ENCODE measurements at places on chromosomes 2 and 18.

DNA sequence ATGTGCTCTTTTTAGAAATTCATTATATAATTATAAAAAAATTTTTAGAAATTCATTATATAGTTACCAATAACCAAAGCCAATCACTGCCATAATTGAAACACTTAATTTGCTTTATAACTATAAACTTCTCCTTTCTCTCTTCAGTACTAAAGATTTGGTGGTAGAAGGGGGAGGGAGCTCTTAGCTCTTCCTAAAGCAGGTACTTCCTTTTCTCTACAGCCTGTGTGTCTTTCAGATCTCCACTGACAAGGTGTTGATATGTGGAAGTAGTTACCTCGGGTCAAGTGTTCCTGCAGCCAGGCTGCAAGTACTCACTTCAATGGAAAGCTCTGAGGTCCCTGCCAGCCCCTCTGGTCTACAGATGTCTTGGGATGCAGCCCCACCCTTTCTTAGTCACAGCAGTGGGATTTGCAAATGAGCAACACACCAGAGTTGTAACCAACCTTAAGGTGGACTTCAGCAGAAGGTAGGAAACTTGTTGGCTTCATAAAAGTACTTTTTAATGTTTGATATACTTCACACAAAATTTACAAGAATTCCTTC, 690.0 kb downstream of the ARHGAP15 start:
- no peak for DNase-seq

DNA sequence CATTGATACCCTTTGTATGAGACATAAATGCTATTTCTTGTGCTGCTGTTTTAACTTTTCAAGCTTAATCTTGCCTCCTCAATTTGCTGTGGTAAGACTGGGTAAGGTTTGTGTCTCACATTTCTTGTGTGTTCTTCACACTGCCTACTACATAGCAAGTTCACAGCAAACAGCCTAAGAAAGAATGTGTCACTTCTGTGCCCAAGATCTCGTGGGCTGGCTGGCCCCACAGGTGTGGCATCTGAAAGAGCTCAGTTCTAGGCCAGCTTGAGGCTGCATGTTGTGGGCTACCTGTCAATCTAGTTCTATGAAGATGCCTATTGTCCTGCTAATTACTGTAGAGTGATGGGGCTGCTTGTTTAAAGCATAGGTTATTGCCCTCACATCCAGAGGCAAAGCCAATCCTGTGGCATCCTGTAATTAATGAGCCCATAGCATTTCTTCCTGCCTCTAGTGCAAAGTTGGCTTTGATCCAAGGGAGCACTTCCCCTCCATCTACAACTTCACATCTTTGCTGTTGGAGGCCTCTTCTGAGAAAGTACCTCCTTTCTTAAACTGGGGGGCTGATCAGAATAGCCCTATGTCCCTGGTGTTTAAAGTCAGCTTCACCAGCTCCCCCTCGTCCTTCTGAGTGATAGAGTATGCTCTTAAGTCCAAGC, 40.9 kb upstream of the ASPRV1 start:
- no peak for DNase-seq

GRCh38 chr2:234451242-234451641, 45.6 kb downstream of the ARL4C start:
- no peak for DNase-seq

DNA sequence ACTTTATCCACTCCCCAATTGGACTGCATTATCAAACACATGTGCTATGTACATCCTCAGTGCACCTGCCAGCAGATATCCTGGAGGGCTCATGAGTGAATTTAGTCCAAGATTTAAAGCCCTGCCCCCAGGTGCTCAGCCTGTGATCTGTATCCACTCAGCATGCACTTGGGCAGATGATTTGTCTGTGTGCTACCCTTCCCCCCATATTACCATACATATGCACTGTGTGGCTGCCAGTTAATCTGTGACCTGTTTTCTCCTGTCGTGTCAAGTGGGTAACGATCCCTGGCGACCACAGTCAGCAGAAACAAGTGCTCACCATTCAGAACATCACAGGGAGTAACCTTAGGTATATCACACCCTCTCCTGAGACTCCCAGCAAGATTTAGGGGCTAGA, 10.2 kb downstream of the NAGK start:
- no peak for DNase-seq

DNA sequence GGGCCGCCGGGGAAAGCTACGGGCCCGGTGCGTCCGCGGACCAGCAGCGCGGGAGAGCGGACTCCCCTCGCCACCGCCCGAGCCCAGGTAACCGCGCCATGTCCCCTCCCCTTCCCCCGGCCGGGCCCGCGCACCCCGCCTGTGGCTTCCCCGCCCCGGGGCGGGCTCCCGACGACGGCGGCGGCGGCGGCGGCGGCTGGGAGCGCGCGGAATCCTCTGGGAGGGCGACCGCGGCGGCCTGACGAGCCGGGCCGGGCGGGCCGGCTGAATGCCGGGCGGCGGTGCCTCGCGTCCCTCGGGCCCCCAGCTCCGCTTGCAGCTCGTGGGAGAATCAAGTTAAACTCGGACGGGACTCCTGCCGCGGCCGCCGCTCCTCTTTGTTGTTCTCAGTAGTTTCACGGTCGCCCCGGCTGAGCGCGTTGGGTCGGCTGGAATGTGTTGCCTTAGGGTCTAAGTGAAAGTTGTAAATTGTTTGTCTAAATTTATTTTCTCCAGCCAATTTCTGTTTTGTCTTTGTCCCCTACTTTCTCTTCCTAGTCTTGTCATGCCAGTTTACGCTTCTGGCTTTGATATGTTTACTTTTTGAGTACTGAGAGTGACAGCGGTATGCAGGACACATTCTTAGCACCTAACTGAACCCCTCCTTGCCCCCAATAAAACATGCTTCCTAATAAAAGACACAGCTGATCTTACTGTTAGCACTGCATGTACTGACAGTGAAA, 685 bp downstream of the SMAD4 start:
- DNase-seq = no peak

DNA sequence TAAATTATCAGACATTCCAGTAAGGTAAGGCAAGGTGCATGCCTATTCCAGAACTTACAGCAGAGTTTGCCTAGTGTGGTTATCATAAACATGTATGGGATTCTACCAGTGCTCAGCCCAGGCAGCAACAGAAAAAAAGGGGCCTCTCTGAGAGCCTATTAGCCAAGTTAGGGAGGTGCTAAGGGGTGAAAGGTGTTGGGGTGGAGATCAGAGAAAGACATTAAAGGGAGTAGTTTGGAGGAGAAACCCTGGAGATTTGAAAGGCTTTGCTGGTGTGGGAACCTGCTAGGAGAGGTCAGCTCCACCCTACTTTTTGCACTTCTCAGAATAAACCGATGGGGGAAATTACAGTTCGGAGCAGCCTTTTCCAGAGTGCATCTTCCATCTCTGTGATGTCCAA, 2.9 kb downstream of the ARPC2 start:
- no peak for DNase-seq

- DNase-seq = no peak
These were observed 97.2 kb upstream of the GPR45 start for GRCh38 chr2:105144152-105144940.

DNA sequence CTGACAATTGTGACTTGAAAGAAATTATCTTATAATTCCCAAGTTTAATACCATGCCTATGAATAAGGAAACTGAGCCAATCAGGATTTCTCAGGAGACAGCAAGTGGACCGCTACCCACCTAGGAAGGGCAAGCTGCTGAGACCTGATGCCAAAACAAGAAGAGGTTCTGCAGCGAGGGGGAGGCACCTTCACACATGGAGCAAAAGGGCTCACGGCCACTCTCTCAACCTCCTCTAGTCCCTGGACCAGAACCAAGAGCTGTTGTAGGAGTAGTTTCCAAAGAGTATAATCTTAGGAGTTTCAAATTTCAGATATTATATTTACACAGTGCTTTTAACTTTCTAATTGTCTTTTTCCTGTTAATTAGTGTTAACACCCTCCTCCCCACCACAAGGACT, 154.7 kb upstream of the ETAA1 start:
- no peak for DNase-seq

- DNase-seq = no peak
These were observed 484.5 kb upstream of the ZNF804A start for GRCh38 chr2:184113696-184114403.

- DNase-seq = no peak
These were observed 1.2 kb downstream of the BCL11A start for GRCh38 chr2:60552078-60552850.

GRCh38 chr2:73091164-73091563, 19.7 kb upstream of the SFXN5 start:
- no peak for DNase-seq

Data from NCI-H446 treated with DMSO at 0.1 percent for 48 hours (cell line).